Ecto neural progenitor cell (in vitro differentiated cells): ENCODE measurements at places on chromosomes 5 and 9.
A peak's percentile ranks its signal among the peaks of the same experiment; 100 is the strongest.

GRCh38 chr9:137762414-137763061, 115.0 kb upstream of the CACNA1B start:
- DNase-seq = no peak

- no peak for DNase-seq
Observed at GRCh38 chr9:4852419-4852818, 59.7 kb downstream of the RCL1 start.

DNA sequence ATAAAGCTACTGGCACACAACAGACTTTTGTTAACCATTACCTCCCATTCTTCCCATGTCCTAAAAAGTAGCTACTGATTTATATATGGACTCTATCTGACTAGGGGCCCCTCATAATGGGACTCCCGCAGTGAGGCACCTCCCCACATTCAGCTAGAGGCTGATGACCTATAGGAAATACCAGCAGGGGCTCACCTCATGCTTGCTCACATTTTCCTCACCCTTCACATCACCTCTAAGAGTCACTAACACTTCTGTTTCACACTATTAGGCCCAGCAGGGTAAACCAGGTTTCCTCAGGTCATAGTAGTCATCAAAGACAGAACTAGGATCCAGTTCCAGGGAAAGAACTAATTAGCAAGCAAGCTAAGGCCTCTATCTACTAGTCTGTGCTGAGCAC, 60.7 kb downstream of the PRELID2 start:
- DNase-seq = no peak

DNA sequence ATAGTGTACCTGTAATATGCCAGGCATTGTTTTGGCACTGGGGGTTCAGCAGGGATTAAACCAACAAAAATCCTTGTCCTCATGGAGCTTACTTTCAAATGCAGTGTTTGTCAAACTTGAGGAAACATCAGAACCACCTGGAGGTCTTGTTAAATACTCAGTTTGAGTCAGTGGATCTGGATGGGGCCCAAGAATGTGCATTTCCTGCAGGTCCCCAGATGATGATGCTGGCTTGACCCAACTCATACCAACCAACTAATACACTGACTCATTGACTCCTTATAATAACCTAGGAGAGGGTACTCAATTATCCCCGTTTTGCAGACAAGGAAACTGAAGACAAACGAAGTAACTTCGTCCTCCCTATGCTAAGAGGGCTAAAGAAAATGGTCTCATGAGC, 11.3 kb downstream of the WWC1 start:
- DNase-seq = no peak

DNA sequence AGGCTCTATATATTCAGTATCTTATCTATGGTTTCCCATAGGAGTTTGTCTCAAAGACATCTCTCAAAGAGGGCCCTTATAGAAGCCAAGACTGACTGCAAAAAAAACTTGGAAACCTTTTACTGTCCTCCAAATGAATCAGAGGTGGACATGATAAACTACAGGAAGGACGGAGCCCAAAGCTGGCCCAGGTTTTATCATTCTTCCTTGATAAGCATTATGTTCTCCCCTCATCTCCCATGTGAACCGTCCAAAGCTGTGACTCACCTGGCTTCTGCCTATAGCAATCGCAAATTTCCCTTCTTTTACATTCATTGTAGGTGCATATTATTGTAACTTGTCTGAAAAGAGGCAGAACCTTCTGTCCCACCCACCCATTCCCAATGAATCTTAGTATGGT, 35.0 kb upstream of the NIM1K start:
- DNase-seq = no peak

DNA sequence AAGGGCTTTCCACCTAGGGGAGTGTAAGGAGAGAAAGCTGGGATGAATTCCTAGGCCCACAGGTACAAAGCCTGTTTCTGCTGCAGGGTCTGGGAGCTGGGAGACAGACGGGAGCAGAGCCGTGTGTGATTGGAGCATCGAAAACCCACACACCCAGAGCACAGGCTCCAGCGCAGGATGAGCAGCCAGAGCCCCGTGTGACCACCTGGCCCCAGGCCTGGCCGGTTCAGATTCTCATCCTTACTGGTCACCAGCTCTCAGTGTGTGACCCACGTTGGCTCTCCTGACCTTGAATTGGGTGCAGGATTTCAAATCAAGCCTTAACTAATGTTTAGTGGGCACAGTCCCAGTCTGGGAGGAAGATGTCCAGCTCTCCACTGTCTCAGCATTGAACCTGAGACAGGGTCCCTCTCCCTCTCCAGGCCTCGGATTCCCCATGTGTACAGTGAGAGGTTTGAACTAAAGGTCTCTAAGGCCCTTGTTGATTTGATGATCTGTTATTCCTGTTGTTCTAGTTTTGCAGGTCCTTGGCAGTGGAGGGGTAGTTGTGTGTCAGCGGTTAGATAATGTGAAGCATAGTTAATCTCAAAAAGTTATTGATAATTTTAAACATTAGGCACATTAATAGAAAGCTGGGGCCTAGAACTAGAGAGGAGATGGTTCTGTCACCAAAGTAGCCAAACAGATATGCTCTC, 50.1 kb downstream of the PPARGC1B start:
- no peak for DNase-seq

DNA sequence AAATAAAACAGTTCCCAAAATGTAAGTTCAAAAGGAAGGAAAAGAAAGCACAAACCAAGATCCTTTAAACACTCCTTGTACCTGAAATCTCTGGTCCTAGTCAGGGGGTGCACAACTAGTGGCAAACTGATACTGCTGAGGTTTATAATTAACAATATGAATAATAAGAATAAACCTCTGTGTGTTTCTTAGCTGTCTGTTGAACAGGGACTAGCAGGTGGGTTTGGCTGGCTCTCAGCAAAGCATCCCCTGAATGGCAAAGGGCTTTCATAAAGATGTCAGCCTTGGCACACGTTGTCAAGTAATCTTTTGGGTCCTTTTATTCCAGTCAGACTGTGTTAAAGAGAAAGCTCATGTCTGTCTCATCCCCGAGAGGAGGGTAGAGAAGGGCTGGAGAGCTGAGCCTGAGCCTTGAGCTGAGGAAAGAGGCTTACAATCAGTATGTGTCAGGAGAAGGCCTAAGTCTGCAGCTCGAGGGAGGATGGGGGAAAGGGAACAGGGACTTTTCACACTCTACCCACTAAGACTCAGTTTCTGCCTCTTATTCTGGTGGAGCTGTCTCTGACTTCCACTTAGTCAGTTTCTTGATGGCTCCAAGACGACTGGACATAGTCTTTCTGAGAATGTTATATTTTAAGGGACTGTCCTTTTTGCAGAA, 123.0 kb downstream of the GALNT10 start:
- peak; percentile 27 for DNase-seq

GRCh38 chr5:99929067-99929805, 605.9 kb upstream of the FAM174A start:
- DNase-seq = no peak

DNA sequence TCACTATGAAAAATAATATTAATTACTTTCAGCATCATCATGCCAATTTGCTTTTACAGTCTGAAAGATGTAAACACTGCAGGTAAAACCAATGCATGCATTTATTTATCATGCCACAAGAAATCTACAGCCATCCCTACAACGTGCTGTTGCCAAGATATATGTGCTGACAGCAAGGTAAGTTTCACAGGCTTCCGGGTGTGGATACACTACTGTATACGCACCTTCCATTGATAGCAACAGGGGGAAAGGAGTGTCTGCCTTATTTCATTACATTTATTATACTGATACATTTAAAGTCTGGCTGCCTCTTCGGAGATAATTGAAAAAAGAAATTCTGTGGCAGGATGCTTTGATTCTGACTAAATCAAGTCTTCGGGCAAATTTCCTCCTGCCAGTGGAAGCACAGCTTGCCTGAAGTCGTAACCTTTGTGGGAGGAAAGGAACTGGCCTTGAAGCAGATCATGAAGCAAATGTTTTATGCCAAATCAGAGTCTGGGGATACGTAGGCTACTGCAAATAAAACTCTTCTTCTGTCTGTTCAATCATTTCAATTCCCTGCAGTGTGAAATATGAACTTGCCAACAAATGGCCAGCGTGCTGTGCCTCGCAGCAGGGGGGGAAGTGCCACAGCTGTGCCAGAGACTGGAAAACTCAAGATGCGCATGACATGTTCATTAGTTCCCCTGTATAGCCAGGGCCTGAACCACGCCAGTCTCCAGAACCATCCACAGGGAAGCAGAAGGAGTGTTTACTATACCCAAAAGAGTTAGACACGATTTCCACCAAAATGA, 268.1 kb downstream of the EFNA5 start:
- no peak for DNase-seq

GRCh38 chr5:179273441-179274145, 71.7 kb downstream of the ADAMTS2 start:
- no peak for DNase-seq

- DNase-seq = no peak
Observed at GRCh38 chr5:103973669-103974068, 411.1 kb upstream of the NUDT12 start.
